ENCODE measurements at places on chromosomes 7 and 10.
A peak's percentile ranks its signal among the peaks of the same experiment; 100 is the strongest.

DNA sequence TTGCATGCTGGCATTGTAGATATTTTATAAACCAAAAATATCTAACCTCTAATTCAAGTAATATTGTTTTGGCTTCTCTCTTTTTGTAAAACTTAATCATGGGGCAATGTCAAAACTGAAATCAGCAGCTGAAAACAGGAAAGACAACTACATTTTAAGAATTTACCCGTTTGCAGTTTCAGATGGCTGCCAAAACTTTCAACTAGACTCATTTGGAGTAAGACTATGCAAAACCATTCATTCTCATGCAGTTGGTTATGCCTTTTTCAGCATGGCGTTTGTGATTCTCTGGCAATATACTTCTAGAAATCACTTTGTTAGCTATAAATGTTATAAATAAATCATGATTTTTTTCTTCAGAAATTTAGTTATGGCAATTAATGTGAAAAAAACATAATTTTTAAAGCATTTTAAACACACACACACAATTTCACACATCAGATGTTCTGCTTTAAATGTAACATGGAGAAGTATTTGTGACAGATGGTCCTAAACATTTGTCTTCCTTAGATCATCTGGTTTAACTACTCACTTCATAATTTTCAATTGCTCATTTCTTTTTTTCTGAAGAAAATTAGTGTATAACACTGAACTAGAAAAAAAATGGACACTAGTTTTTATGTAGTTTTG, 116.4 kb downstream of the ITGB8 start:
- no peak for DNase-seq

DNA sequence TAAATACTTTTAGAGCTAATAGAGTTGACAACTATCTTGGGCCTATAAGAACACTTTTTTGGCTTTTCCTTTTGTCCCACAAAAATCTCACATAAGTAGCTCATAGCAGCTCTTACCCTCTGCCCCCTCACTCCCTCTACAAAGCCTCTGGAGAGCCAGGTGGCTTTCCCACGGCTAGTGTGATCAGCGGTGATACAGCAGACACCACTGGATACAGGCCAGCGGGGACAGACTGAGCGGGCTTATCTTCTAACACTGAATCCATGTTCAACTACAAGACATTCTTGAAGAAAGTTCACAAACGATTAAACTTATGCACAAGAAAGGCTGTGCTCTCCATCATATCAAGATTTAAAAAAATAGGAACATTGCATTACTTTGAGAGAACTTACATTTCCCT, 377.2 kb downstream of the PARD3 start:
- no peak for DNase-seq

GRCh38 chr10:48455392-48456151, 149.1 kb downstream of the MAPK8 start:
- DNase-seq, result no peak

GRCh38 chr10:119379466-119380071, 162.9 kb downstream of the RGS10 start:
- DNase-seq, result no peak

GRCh38 chr7:22361795-22362194, 4.8 kb upstream of the RAPGEF5 start:
- DNase-seq, result no peak

- no peak for DNase-seq
These were observed 17.9 kb downstream of the ADCYAP1R1 start for GRCh38 chr7:31069860-31070555.

DNA sequence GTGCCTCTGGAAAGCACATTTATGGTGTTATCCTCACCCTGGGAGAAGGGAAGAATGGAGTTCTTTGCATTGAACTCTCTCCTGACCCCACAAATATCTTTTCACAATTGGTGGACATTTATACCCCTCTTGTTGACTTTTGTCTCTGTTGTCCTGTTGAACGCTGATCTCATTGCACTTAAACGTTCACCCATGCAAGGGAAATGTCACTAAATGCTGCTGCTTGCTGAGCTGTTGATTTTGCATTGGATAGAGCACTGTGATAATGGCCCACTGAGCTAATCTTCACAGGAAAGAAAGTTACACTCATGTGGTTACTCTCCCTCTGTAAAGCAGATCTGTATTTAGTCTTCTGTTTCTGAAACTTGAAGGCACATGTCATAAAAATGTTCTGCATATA, 133.4 kb downstream of the FZD1 start:
- DNase-seq, result no peak

- DNase-seq, result peak; percentile 40
These were observed 100.1 kb downstream of the HIP1 start for GRCh38 chr7:75638594-75639070.

DNA sequence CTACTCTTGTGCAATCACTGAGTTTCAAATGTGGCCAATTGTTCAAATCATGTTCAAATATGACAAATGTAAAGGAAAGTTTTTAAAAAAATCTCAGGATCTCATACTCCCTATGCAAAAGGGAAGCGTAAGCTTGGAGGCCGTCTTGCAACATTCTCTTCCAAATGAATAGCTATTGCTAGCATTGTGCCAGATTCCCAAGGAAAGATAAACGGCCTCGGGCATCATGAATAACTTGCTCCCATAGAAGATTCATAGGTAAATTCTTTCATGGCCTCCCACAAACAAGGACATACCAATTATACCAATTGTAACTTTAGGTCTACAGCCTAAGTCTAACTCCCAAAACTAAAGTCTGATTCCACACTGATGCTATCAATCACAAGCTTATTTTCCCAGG, 416.9 kb downstream of the THSD7A start:
- no peak for DNase-seq

DNA sequence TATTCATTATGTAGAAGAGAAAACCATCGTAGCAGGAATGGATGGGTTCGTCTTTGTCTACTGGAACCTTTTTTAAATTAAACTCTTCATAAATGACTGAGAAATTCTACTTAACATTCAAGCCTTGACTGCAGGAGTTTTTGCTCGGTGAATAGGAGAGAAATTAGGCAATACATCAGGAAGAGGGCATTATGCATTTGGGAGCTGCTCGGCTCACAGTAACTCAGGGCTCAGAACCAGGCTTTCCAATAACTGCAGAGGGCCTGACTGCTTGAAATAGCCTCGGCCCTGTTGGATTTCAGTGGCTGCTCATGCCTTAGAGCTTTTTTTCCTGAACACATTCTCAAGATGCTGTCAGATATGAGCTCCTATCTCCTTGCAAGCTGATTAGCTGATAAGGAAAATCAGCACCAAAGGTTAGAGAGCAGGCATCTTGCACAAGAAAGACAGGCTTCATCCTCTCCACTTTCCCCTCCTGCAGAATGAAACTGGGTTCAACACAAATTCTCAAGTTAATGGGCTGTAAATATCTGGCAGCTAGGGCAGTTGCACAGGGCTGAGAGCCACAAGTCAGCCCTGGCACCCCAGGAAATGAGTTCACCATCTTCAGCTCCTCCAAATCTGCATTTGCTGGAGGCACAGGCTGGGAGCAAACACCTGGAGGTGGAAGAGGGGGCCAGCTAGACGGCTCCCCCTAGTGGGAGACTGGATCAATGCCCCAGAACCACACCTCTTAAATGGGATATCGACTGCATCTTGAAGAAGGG, 24.3 kb downstream of the TECTB start:
- DNase-seq, result peak; percentile 62

- no peak for DNase-seq
These were observed 747.4 kb upstream of the VSTM2A start for GRCh38 chr7:53794816-53795215.

GRCh38 chr7:31688996-31689395, 2.0 kb downstream of the PPP1R17 start:
- DNase-seq, result no peak

GRCh38 chr7:130595986-130596385, 72.6 kb downstream of the COPG2 start:
- no peak for DNase-seq

GRCh38 chr10:111548084-111548726, 471.4 kb downstream of the ADRA2A start:
- DNase-seq, result no peak

DNA sequence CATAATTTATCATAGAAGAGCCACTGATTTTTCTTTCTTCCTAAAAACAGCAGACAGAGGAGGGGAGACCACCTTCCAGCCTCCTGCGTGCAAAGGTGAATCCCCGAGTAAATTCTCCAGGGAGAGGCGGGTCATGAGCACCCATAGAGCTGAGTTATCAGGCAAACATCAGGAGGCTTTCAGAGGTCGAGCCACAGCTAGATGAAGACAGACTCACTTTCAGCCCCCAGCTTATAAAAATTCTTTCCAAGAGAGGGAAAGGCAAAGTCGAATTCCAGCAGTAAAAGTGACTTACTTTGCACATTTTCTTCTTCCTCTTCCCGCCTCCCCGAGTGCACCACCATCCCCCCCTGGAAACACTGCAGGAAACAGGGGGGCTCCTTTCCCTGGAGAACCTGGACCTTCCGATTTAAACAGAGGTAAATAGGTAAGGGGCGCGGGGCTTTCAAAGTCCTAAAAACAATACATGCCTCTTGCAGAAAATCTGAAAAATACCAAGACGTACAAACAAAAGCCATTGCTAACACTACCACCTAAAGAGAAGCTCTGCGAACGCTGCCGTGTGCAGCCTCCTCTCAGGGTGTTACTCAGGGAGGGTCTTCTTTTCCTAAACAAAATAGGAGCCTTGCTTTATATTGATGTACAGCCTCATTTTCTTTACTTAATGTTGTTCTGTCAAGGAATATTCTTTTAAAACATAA, 163.8 kb downstream of the SVIL start:
- peak; percentile 1 for DNase-seq

DNA sequence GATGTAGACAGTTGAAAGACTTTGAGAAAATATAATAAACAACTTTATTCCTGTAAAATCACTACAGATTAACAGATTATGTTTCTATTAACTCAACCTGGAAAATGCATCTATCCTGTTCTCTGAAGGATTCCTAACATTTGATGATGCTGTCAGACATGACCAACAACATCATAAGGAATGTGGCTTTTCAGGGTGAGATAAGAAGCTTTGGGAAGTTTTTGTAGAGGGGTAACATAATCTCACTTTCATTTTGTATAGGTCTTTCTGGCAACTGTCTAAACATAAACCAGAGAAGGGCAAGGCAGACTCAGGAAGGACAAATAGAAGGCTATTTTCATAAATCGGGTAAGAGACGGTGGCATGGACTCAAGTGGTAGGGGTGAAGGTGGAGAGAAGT, 112.2 kb downstream of the TES start:
- no peak for DNase-seq

- DNase-seq, result no peak
These were observed 38.0 kb downstream of the EGFR start for GRCh38 chr7:55056577-55057480.

DNA sequence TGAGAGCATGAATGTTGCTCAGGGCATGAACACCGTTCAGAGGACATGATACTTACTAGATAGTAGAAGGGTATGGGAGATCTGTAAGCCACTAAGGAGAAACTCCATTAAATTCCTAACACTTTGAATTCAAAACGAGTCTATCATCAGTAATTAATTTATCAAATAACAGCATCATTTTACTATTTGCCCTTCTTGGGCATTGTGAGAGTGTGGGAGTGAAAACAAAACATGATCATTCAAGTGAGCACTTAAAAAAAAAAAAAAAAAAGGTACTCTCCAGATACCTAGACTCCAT, 20.5 kb upstream of the ASB15 start:
- no peak for DNase-seq

- DNase-seq, result no peak
These were observed 75.0 kb upstream of the MKX start for GRCh38 chr10:27820637-27821036.

DNA sequence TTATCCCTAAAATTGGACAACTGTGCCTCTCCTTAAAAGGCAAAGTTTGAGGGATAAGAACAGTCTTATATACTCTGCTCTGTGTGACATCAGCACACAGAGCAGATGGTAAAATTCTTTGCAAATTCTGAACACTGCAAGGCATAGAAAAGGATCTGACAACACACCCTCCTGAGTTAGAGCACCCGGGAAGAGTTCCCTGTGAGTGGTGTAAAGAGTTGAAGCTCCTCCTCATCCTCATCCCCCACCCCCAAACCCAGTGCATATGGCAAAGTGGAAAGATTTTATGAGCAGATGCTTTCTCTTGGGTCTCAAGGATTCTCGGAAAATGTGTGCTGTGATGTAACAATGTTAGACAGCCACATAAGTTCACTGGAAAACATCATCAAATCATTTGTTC, 40.0 kb upstream of the DGKI start:
- DNase-seq, result no peak

- peak; percentile 3 for DNase-seq
These were observed 455.0 kb downstream of the GFRA1 start for GRCh38 chr10:115818012-115818411.

DNA sequence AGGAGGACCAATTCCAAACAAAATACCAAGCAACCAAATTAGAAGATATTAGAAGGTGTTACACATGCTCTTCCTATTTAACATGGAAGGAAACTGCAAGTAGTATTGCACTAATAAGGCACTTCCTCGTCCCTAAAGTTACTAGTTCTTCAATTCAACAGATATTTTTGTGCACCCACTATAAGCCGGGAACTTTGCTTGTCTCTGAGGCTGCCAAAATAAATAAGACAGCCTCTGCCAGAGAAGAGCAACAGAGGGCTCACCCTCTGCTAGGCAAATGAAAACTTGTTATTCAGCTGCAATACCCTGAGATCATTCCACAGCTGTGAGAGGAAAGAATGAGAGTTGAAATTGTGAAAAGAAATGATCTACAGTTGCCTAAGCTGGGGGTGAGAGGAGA, 37.4 kb upstream of the GSAP start:
- DNase-seq, result no peak

GRCh38 chr10:113035732-113036312, 85.8 kb downstream of the TCF7L2 start:
- no peak for DNase-seq

GRCh38 chr10:30591249-30591670, 38.3 kb downstream of the LYZL2 start:
- DNase-seq, result peak; percentile 61

Measured in SK-MEL-5 (cell line).